ENCODE measurements at places on chromosomes 7 and 10.

- no peak for DNase-seq
Measured at GRCh38 chr10:60382946-60383681, 6.6 kb downstream of the ANK3 start.

GRCh38 chr10:118357841-118358240 is 15.7 kb upstream of the FAM204A start:
- no peak for DNase-seq

DNA sequence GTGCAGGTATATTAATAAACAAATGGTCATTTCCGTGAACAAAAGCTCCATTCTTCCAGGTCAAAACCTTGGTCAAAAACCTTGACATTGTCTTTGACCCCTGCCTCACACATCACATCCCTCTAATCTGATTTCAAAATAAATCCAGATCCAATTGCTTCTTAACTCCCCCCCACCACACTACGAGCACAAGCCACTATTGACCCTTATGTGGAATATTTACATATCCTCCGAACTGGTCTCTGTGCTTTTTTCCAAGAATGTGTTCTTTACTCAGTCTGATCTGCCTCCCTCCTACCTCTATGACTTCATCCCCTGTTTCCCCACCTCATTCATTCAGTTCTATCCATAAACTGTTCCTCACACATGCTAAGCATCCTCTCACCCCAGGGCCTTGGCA is 313.6 kb upstream of the NPVF start:
- no peak for DNase-seq

- DNase-seq, result no peak
Measured at GRCh38 chr10:50044941-50045664, 22.7 kb upstream of the WASHC2A start.

- no peak for DNase-seq
Measured at GRCh38 chr7:99311702-99312101, 14.0 kb upstream of the ARPC1A start.

- DNase-seq, result no peak
Measured at GRCh38 chr10:129764901-129765663, 199.0 kb downstream of the EBF3 start.

Data from SHP77 treated with DMSO at 0.1 percent for 48 hours (cell line).